ENCODE measurements at places on chromosomes 2 and 18.

DNA sequence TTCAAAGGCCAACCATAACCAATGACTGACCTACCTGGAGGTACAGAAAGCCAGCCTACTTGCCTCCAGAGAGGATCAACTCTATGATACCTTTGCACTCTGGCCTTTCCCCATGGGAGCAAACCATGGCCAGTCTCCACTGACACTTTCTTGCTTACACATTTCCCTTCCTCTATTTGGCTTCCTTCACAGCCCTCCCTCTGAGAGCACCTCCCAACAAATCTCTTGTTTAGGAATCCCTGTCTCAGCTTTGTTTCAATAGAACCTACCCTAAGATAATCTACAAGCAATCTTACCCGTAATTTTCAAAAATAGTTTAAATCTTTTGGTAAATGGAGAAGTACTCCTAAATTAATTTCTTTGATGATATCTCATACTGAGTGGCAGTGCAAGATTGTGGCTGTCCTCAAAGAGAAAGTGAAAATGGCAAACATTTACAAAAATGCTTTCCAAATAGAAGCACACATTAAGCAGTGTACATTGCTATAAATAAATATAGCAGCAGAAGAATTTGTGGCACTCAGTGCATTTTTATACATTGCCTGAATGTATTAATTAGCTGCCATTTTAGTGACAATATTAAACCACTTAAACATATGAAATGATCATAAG is 140.6 kb downstream of the CCDC148 start:
- no peak for DNase-seq

- DNase-seq, result no peak
These were observed 24.5 kb upstream of the LPIN2 start for GRCh38 chr18:3037423-3037915.

DNA sequence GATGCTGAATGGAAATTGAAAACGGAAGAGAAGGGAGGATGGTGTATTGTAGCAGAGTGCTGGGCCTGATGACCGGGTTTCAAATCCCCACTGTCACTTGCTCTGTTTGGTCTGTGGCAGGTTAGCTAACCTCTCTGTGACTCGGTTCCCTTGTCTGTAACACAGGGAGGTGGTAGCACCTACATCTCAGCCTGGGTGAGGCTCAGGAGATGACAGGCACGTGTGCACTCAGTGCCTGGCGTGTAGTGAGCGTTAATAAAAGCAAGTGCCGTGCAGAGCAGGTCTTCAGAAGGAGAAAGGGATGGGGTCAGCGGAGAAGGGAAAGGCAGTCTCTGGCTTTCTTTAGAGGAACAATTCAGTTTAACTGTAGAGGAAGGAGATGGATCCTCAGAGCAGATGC is 125.5 kb upstream of the SMIM21 start:
- no peak for DNase-seq

GRCh38 chr2:222052934-222053367 is 245.8 kb downstream of the PAX3 start:
- no peak for DNase-seq

DNA sequence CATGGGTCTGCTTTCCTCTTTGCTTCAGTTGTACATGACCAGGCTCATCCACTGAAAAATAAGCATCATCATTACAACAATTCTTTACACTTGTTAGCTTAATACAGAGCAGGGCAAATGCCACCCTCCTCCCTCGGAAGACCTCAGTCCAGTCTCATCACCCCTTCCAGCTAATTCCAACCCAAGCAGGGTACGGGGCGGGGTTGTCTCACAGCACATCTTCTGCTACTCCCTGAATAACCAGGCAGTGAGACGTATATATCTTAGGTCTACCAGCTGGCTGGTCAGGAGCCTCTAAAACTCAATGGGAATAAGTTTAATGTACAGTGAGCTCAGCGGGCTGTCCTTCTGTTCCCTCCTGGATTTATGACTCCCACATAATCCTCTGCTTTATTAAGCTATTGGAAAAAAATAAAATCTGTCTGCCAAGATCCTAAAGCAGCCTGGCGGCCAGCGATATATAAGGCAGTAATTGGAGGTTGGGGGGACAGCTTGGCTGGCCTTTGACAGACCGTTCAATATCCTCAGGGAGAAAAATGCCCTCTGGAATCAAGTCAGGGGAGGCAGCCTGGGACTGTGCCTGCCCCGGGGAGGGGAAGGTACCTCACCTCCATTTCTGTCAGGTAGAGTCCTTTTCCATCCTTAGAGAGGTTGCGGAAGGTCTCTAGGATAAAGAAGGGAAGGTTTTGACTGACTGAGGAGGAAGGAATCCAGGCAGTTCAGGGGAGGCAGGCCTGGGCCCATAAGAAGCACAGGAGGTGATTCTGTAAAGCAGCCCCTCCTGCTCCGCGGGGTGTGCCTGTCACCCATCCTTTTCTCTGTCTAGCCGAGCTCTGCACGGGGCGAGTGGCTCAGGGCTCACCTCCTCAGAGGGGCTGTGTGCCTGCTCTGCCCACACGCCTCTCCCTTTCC is 76.3 kb downstream of the CAPN13 start:
- no peak for DNase-seq

GRCh38 chr2:8527676-8528075 is 154.2 kb upstream of the ID2 start:
- no peak for DNase-seq

GRCh38 chr2:79620679-79621078 is 107.8 kb downstream of the CTNNA2 start:
- DNase-seq, result no peak

GRCh38 chr2:34004936-34005335 is 405.8 kb upstream of the FAM98A start:
- DNase-seq, result no peak

DNA sequence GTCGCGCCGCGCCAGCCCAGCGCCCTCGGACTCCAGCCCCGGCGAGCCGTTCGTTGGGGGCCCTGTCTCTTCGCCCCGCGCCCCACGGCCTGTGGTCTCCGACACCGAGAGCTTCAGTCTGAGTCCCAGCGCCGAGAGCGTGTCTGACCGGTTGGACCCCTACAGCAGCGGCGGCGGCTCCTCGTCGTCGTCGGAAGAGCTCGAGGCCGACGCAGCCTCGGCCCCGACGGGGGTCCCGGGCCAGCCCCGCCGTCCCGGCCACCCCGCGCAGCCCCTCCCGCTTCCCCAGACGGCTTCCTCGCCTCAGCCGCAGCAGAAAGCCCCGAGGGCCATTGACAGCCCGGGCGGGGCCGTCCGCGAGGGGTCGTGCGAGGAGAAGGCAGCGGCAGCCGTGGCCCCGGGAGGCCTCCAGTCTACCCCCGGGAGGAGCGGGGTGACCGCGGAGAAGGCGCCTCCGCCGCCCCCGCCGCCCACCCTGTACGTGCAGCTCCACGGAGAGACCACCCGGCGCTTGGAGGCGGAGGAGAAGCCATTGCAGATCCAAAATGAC is 1.4 kb downstream of the PHLPP1 start:
- peak; percentile 40 for DNase-seq

GRCh38 chr2:29443151-29443550 is 327.9 kb downstream of the CLIP4 start:
- DNase-seq, result no peak

- DNase-seq, result no peak
These were observed 39.1 kb downstream of the PLEK start for GRCh38 chr2:68404164-68404563.

- no peak for DNase-seq
These were observed 80.0 kb upstream of the TMEM200C start for GRCh38 chr18:5975111-5976002.

- no peak for DNase-seq
These were observed 183.1 kb upstream of the MC4R start for GRCh38 chr18:60555625-60556024.

DNA sequence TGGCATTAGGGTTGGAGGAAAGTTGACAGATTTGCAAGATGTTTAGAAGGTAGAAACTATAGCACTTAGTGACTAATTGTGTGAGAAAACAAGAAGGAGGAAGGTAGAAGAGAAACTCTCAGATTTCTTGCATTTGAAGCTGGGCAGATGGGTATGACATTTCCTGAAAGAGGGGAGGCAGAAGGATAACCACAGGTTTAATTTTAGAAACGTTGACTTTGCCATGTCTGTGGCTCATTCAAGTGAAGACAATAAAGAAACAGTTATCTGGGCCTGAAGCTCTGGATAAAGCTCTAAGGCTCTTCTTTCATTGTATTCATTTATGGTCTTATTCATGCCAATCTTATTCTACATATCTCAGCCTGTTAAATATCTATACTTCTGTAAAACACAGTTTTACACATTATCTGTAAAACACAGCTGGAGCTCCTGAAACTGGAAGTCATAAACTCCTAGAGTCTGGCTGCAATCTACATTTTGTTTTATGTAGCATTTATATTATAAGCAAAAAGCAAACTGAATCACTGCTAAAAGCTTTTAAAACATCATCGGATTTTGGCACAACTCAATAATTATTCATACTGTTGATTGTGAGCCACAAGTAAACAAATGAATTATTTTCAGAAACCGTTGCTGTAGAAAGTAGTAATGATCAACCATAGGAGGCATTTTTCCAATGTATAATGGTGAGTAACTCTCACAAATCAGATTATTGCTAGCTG is 138.5 kb downstream of the RIT2 start:
- DNase-seq, result no peak

GRCh38 chr2:85357736-85358135 is 3.2 kb downstream of the ELMOD3 start:
- DNase-seq, result no peak

DNA sequence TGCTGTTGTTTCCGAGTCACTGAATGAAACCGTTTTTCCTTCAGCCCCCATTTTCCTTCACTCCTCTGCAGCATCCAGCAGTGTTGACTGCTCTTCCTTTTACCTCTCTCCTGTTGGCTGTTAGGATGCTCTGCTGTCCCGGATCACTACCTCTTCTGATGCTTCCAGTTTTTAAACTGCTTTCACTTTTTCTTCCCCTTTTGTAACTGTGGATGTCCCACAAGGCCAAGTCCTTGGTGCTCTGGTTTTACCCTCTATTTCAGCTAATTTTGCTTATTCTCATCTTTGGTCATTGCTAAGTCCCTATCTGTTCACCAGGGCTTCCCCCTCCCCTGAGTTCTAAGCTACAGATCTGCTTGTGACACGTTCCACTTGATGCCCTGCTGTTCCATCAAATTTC is 39.4 kb upstream of the MAP4K3 start:
- no peak for DNase-seq

DNA sequence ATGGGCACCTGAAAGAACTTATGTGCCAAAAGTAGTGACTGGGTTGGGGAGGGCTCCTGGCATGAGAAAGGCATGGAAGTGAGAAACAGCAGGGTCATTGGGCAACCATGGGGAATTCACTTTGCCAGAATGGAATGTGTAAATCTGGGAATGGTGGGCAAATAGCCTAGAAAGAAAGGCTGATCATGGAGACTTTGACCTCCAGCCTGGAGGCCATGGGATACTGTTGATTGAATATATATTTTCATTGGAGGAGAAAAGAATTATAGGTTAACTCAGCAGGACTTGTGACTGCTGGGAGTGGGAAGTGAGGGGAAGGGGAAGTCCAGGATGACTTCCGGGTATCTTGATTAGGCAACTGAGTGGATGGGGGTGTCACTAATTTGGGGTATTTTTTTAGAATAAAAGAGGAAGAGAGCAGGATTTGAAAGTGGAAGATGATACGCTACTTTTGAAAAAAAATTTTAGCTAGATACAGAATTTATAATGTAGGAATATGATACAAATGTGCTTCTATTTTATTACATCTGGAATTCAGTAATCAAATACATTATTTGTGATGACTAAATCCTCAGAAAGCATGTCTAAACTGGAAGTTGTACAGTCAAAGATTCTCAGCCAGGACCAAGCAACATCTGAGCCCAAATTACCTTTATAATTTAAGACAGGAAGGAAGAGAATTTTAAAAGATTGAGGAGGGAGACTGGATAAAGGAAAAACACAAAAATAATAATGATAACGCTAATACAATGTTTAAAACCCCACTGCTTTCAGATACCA is 116.2 kb downstream of the GATA6 start:
- peak; percentile 24 for DNase-seq

DNA sequence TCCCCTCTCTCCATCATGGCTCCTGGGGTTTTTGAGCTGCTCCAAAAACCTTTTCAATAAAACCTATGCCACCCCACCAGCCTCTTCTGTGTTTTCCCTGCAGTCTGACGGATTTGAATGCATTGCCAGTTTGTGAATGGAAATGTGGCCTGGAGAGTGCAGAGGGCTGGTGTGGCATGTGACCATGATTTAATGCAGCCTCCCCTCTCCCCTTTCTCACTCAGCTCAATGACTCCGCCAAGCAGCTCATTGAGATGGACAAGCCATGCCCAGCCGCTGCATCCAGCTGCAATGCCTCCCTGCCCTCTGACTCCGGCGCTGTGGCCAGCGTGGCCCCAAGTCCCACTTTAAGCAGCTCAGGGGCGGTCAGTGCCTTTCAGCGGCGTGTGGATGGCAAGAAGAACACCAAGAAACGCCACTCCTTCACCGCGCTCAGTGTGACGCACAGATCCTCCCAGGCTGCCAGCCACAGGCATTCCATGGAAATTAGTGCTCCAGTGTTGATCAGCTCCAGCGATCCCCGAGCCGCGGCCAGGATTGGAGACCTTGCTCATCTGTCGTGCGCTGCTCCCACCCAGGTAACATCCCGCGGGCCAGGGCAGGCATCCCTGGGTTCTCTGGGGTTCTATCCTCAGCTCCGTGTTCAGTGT is 215.3 kb downstream of the SEPTIN10 start:
- no peak for DNase-seq

- no peak for DNase-seq
These were observed 1432.2 kb downstream of the LRP1B start for GRCh38 chr2:140698636-140699035.

- no peak for DNase-seq
These were observed 6.2 kb downstream of the KCNIP3 start for GRCh38 chr2:95303191-95303919.

GRCh38 chr18:64165906-64166305 is 17.0 kb upstream of the LINC00305 start:
- DNase-seq, result no peak

- DNase-seq, result no peak
These were observed 61.4 kb upstream of the TUBA3E start for GRCh38 chr2:130259594-130259993.

DNA sequence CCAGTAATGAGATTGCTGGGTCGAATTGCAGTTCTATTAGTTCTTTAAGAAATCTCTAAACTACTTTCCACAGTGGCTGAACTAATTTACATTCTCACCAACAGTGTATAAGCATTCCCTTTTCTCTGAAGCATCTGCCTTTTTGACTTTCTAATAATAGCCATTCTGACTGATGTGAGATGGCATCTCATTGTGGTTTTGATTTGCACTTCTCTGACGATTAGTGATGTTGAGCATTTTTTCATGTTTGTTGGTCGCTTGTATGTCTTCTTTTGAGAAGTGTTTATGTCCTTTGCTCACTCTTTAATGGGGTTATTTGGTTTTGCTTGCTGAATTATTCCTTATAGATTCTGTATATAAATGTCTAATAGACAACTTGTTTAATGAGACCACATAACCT is 69.6 kb upstream of the UGP2 start:
- DNase-seq, result no peak

GRCh38 chr2:118580651-118581050 is 266.8 kb downstream of the EN1 start:
- DNase-seq, result no peak

DNA sequence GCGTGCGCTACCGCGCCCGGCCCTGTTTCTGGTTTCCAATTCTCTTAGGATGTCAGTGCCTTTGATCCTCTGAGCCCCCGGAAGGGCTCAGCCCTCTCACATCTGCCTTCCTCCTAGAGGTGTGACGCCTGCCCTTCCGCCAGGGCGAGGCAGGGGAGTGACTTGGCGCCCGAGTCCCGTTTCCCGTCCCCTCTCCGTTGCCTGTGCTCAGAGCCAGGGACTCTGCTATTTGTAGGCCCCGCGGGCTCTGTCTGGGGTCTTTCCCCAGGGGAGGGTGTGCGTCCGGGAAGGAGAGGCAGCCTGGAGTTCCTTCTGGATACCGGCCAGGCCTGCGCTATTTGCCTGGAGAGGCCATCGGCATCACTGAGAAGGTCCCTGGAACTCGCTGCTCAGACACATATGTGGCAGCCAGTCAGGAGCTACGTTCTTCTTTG is 103.7 kb upstream of the TAF1B start:
- peak; percentile 65 for DNase-seq

Measured in CD4-positive, alpha-beta T cell treated with Interferon alpha-2 for 1 hour (primary cell).